Kidney tubule cell (primary cell): ENCODE measurements at places on chromosomes 12 and 14.
A peak's percentile ranks its signal among the peaks of the same experiment; 100 is the strongest.

- no peak for DNase-seq
Observed at GRCh38 chr12:126163984-126164383, 1098.7 kb downstream of the AACS start.

DNA sequence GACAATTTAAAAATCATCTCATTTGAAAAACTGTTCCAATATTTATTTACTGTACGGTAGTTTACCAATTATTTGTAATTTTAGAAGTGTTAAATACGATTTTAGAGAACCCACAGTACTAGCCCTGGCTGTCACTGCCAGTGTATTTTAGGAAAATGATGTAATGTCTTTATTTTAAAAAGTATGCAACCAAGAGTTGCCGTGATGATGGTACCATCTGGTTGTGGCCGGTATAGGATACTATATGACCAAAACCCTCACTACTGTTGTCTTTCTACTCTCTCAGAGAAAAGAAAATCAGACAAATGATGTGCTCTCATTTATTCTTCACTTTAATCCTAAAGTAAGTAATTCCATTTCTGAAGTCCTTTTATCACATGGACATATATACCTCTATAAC is 395.0 kb downstream of the FOXG1 start:
- no peak for DNase-seq

GRCh38 chr12:113197518-113198077 is 12.1 kb downstream of the RITA1 start:
- DNase-seq = no peak

GRCh38 chr12:41274643-41275042 is 86.5 kb downstream of the PDZRN4 start:
- peak; percentile 55 for DNase-seq

DNA sequence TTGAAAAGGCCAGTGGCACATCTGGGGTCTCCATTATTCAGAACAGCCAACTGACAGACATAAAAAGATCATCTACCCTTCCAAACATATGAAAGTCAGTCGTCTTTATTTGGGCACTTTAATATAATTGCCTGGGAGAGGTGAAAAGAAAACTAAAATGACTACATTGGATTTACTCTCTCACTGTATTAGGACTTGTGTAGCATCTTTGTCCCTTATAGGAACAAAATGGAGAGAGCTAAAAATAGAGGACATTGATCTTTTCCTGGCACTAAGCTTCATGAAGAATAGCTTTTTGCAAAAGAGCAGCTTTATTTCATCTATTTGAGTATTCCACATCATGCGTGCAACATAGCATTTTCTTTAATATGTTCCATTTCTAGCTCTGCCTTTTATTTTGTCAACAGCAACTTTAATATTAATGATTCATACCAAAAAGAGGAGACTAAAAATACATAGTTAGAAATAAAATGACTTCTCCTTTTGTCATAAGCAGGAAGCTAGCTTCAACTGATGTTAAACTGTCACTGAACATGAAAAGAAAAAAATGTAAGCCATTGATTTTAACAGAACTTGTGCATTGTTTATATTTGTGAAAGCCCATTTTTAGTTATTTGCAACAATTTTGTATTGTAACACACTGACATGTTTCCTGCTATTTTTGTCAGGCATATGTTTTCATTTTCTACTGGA is 254.6 kb downstream of the SEC23A start:
- DNase-seq = no peak

DNA sequence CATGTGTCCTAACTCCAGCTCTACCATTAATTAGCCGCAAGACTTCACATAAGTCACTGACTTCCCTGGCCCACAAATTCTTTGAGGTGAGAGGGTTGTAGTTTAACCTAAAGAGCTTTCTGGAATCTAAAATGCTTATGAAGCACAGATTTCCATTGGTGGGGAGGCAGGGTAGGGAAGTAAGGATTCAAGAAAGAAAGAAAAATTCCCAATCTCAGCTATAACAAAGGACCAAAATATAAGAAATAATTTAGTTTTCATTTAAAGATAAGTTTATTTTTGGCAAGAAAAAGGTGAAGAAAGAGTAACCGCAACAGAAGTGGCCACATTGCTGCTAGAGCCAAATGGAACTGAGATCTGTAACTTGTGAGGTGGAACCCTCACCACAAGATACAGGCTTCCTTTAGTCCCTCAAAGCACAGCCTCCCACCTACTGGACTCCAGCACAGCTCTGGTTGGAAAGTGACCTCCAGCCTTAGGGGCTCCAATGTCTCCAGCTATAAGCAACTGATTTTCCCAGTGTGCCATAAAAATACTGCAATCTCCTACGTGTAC is 23.6 kb downstream of the DAD1 start:
- DNase-seq = peak; percentile 44

DNA sequence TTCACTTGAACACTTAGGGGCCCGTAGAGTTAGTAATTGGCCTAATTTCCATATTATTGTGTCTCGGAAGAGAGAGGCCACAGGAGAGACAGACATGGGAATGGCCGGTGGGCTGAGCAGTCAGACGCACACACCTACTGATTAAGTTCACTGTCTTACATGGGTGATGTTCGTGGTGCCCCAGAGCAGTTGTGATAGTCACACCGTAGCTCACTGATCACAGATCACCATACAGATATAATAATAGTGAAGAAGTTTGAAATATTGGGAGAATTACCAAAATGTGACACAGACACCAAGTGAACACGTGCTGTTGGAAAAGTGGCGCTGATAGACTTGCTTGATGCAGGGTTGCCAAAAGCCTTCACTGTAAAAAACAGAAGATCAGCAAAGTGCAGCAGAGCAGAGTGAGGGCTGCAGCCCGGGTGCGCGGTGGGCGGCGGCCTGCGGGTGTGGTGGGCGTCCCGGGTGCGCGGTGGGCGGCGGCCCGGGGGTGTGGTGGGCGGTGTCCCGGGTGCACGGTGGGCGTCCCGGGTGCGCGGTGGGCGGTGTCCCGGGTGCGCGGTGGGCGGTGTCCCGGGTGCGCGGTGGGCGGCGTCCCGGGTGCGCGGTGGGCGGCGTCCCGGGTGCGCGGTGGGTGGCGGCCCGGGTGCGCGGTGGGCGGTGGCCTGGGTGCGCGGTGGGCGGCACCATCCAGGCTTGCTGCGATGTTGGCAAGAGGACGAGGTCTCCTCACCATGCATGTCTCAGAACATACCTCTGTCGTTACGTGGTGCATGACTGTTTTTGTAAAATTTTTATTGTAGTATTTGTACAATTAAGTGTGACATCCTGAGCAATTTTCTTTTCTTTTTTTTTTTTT is 34.3 kb upstream of the TEX22 start:
- peak; percentile 50 for DNase-seq

- DNase-seq = no peak
Observed at GRCh38 chr12:124577986-124578385, 10.6 kb upstream of the NCOR2 start.

GRCh38 chr14:36866867-36867266 is 205.2 kb downstream of the PAX9 start:
- DNase-seq = no peak

DNA sequence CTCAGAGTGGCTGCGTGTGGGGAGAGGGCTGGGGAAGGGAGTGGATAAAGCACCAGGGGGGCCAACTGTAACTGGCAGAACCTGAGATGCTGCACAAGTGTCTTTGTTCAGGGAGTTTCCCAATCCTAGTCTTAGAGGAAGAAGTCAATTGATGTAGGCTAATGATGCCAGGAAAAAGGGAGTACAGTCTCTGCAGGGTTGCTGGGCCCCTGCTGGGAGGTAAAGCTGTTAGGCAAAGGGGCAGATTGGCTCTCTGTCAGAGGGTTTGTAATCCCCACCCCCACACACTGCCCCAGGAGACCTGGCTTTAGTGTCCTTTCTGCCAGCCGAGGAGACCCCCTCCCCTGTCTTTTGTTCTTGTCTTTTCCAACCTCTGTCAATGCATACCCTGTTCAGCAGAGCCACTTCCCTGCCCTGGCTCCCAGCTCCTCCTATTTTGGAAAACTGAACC is 178.4 kb downstream of the KCNA5 start:
- no peak for DNase-seq

- DNase-seq = no peak
Observed at GRCh38 chr12:22539055-22539454, 5.3 kb downstream of the C2CD5 start.

DNA sequence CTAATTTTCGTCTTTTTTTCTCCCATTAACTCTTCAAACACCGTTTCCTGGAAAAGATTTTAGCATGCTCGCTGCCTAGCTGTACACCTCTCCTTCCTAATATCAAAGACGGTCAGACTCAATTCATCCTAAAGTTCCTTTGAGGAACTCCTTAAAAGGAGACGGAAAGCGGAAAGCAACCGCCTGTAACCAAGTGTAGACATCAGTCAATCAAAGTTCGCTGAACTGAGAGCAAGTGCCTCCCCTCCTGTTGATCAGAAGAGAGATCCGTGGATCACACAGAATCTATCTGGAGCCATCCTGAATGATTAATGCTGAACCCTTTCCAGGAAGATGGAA is 412 bp upstream of the TEP1 start:
- peak; percentile 60 for DNase-seq

DNA sequence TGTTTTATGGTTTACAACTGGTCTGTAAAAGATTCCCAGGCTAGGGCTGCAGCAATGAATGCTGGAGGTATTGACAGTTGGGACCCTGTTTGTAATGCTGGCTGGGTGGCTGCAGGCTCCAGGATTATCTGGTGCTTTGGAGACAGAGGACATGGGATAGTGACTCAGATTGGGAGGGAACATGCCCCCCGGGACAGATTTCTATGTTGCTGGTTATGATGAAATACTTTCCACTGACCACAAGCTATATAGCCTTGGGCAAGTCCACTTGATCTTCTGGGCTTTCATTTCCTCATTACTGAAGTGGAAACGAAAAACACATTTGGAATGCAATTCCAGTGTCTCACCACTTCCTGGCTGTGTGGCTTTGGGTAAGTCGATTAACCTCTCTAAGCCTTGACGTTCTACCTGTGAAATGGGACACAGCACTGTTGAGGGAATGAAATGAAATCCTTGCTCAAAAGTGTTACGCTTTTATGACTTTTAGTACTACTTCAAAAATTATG is 6.3 kb upstream of the TPCN1 start:
- peak; percentile 98 for DNase-seq

GRCh38 chr12:113208041-113208934 is 13.0 kb upstream of the TPCN1 start:
- DNase-seq = no peak

DNA sequence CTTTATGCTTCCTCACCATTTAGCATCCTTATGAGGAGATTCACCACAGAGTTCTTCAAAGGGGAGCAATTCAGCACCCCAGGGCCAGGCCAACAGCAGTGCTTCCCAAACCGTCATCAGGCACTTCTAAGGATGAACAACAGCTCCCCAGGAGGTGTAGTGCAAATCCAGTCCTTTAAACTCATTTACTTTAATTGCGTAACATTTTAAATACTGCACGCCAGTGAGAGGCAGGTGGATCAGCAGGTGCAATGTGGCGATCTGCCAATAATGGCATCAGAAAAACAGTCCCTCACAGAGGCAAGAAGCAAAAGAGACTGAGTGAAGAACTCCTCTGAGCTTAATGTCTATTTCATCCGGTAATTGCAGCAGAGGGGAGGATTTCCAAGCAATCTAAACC is 770.9 kb upstream of the FOXG1 start:
- DNase-seq = no peak

DNA sequence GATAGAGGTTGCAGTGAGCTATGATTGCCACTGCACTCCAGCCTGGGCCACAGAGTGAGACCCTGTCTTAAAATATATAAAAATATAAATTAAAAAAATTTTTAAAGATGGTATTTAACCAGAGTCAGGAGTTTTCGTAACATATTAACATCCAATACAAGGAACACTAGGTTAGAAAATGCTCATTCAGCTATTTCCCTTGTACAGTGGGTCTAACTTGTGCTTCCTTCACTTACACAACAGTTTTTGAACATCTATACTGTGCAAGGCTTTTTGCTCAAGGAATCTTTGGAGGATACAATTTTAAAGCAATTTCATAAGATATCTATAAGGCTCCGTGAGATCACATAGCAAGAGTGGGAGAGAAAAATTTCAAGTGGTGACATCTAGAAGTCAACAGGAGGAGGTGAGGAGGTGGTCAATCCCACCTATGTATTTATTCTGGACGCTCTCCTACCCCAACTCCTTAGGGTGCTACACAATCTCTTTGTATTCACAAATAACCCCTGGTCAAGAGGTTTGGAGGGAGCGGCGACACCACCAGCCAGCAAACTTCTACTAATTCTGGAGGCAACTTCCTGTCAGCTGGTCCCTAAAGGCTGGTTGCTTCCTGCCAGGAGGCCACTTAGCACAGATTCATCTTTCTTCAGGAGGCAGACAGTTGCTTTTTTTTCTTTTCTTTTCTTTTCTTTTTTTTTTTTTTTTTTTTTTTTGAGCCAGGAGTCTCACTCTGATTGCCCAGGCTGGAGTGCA is 22.2 kb downstream of the DUSP16 start:
- DNase-seq = no peak

DNA sequence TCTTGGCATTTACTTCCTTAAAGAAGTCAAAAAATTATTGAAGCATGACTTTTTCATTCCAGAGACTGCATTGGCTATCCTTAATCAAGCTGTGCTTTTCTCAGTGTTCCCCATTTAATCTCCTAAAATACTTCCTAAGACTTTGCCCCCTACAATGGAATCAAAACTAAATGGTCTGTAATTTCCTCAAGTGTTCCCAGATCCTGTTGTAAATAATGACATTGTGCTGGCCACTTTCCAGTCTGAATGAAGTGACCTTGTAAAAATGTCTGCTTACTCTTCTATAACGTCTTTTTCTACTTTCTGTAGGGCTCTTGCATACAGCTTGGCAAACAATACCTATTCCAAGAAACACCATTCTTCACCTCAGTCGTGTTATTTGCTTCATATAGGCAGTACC is 45.3 kb upstream of the MBIP start:
- peak; percentile 9 for DNase-seq

DNA sequence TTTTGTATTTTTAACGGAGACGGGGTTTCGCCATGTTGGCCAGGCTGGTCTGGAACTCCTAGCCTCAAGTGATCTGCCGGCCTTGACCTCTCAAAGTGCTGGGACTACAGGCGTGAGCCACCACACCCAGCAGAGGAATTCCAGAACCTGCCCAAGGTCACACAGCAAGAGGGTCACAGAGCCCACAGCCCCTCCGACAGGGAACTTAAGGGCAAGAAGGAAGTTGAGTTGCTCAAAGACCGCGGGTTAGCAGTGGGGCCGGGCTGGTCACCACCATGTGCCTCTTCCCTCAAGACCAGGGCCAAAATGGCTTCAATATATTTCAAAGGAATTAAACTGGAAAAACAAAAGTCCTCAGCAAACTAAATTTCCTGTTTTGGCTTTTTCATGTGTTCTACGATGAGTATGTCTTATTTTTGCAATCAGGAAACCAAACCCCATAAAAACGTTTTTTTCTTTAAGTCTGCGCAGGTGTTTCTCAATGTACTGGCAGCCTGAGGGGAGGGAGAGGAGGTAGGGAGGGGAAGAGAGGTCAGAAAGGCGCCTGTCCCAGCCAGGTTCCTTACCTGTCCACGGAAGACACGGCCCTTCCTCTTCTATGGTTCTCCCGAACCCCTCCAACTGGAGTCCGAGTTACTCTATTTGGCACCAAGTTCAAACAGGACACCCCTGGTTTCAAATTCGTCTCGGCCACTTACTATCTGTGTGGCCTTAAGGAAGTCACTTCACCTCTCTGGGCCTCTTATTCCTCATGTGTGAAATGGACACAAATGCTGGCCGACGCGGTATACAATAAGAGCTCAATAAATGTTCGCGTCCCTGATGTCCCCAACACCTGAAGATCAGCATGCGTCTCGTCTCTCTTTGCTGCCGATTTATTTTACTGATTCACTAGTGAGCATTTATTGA is 778 bp downstream of the SLC8B1 start:
- DNase-seq = peak; percentile 28

- no peak for DNase-seq
Observed at GRCh38 chr12:111769599-111769998, 2.9 kb downstream of the ALDH2 start.

GRCh38 chr14:93903342-93904184 is 23.6 kb upstream of the FAM181A start:
- DNase-seq = peak; percentile 13
